ENCODE measurements at places on chromosomes 6 and 20. TPM values are rescaled to one million over a fixed set of nuclear protein-coding genes. Genes with fewer than 3 reads are reported as not detected.

Gene FNDC1
- total RNA-seq: not detected

Gene ANGPT4
- not detected for total RNA-seq

Gene CCDC28A
- 15.5 TPM for total RNA-seq

Gene THBS2
- not detected for total RNA-seq

Gene LINC00237
- not detected for total RNA-seq

Gene GNAS-AS1
- total RNA-seq: 1.0 TPM

Gene GPR6
- not detected for total RNA-seq

Gene ROS1
- total RNA-seq: not detected

Gene MYL9
- 0.12 TPM for total RNA-seq

Gene QRSL1
- 20.1 TPM for total RNA-seq

Gene EDN1
- not detected for total RNA-seq

Gene NR2E1
- total RNA-seq: not detected

Gene MATN4
- 0.64 TPM for total RNA-seq

Gene DEF6
- total RNA-seq: 74.3 TPM

Gene TINAG
- total RNA-seq: not detected

Gene KCNQ5
- total RNA-seq: 15.8 TPM

Gene GATA5
- not detected for total RNA-seq

Gene CRISP3
- not detected for total RNA-seq

Gene USP49
- total RNA-seq: 4.5 TPM

Gene RHAG
- not detected for total RNA-seq

Gene RWDD2A
- 1.2 TPM for total RNA-seq

Gene ADGRF1
- not detected for total RNA-seq

Gene LRRC1
- total RNA-seq: 1.5 TPM

Gene SLCO4A1
- 55.0 TPM for total RNA-seq

Gene C6orf58
- total RNA-seq: 0.18 TPM

Gene AVP
- total RNA-seq: not detected

Gene TMX4
- total RNA-seq: 23.6 TPM

Gene RIPPLY2
- not detected for total RNA-seq

Gene SMOC2
- not detected for total RNA-seq

Gene PPIL6
- 0.64 TPM for total RNA-seq

Gene ANKRD66
- total RNA-seq: not detected

Gene LRRN4
- total RNA-seq: not detected

Gene CEP43
- total RNA-seq: 24.5 TPM

Gene PRSS16
- total RNA-seq: 0.38 TPM

Gene GLP1R
- total RNA-seq: 0.43 TPM

Gene PACRG
- 0.50 TPM for total RNA-seq

Gene SLC13A3
- not detected for total RNA-seq

Gene SIRPA
- 0.31 TPM for total RNA-seq

Gene ZC3H12D
- 27.9 TPM for total RNA-seq

Gene CSNK2B
- 297 TPM for total RNA-seq

Gene SLC32A1
- not detected for total RNA-seq

Gene HAO1
- total RNA-seq: not detected

Gene CCM2L
- not detected for total RNA-seq

Gene PAK5
- not detected for total RNA-seq

Gene PYGB
- total RNA-seq: 31.0 TPM

Gene BANF2
- not detected for total RNA-seq

Gene CFB
- 0.82 TPM for total RNA-seq

Gene WFDC2
- total RNA-seq: not detected

Gene EYA2
- not detected for total RNA-seq

Gene NFKBIE
- 24.8 TPM for total RNA-seq

Gene SLC22A2
- not detected for total RNA-seq

Gene MDFI
- total RNA-seq: not detected

Gene TBCC
- total RNA-seq: 16.8 TPM

Gene PDYN
- not detected for total RNA-seq

Gene CCN6
- total RNA-seq: 0.30 TPM
